ENCODE measurements at places on chromosomes 16 and 17.
A peak's percentile ranks its signal among the peaks of the same experiment; 100 is the strongest.

- no peak for DNase-seq
Measured at GRCh38 chr16:69917739-69918138, 33.4 kb upstream of the CLEC18A start.

DNA sequence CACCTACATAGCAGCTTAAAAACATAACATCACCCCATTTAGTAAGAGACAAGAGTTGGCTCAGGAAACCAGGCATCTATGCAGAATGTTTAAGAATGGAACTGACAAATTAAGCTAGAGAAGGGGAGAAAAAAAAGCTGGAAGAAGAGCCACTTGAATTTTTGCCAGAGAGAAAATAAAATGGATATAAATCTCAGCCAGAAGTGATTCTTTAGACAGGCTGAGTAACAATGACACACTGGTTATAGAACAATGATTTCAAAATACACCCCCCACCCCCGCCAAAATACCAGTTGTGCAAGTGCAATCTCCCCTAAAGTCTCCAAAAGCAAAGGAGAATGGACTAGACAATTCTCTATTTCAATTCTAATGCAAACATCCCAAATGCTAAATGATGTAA lies 22.4 kb downstream of the LSM12 start:
- no peak for DNase-seq

DNA sequence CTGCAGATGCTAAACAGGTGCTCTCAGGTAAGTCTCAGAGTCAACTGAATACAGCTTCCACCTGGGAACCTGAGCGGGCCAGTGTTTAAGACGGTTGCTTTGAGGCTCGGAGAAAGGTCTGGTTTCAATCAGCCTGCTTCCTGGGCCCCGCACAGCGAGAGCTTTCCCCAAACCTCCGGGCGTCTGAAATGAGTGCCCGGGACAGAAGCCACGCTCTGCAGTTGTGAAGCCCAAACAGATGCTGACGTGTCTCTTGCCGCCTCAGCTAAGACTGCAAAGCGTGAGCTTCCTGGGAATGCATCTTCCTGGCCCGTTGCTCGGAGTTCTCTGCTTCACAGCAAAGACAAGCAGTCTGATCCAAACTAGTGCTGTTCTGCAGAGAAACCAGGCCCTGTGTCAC lies 36.7 kb downstream of the PLXDC1 start:
- DNase-seq = no peak

DNA sequence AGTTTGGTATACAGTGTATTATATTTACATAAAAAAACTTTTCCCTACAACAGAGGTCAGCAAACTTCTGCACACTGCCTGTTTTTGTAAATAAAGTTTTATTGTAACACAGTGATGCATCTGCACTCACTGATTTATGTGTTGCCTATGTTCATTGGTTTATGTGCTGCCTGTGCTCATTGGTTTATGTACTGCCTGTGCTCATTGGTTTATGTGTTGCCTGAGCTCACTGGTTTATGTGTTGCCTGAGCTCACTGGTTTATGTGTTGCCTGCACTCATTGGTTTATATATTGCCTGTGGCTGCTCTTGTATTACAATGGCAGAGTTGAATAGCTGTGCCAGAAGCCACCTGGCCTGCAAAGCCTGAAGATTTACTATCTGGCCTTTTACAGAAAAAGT lies 81.6 kb downstream of the MYH11 start:
- peak; percentile 84 for DNase-seq

GRCh38 chr16:608019-608418 lies 18.2 kb downstream of the RAB40C start:
- DNase-seq = no peak

DNA sequence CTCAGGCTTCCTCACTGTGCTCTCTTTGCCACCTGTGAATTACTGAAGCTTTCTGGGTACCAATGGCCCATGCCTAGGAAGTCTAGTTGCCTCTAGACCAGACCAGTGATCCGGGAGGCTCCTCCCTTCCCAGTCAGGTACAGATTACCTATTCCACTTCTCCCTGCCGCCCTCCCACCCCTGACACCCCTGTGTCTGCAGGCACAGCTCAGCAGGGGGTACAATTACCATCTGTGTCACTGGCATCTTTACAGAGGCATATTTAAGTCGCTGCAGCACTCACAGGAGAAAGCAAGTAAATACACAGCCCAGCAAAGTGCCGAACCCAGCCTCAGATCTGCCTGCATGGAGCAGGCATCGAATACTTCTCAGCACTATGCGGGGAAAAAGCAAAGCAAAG lies 5.3 kb upstream of the WSCD1 start:
- no peak for DNase-seq

- DNase-seq = peak; percentile 2
Measured at GRCh38 chr16:6146874-6147425, 1049.4 kb upstream of the EEF2KMT start.

GRCh38 chr16:57349212-57350031 lies 9.2 kb upstream of the CCL22 start:
- DNase-seq = peak; percentile 81

DNA sequence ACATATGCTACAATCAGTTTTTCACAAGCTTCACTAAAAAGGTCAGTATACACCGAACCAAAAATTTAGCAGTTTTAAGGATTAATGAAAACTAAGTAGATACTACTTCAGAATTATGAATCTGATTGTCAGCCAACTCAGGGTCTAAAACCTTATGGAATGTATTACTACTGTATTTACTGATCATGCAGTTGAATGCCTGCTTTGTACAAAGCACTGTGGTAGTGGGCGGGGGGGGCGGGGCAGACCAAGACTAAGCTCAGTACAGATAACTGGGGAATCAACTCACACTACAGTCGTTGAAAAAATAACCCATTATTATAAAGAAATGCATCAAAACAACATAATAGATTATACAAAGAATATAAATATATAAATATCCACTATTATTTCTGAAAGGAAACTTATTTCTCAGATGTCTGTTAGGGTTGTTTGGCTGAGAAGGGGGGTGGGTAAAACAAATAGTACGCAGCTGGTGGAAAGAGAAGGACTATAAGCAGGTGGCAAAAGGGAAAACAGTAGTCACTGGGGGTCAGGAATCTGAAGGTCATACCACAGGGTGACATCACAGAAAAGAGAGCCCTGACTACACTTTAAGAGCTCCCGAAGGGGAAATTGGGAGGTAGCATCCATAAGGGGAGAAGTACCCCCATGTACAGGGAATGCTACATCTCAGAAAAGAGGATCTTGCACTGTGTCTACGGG lies 109.4 kb upstream of the AXIN2 start:
- DNase-seq = no peak

DNA sequence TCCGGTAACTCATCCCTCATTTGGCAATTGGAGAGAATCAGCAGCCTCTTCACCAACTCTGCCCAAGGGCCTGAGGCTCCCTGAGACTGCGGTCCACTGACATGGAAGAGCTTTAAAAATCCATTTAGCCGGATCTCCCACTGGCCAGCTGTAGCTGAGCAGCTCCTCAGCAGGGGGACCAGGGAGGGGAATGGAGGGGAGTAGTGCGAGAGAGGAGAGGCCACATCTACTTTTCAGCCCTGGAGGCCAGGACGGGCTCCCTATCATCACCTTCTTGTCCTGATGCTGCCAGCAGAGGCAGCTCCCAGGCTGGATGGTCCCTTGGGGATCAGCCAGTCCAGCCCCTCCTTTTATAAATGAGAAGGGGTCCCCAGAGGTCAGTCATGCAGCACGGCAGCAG lies 25.0 kb upstream of the SPPL2C start:
- no peak for DNase-seq

DNA sequence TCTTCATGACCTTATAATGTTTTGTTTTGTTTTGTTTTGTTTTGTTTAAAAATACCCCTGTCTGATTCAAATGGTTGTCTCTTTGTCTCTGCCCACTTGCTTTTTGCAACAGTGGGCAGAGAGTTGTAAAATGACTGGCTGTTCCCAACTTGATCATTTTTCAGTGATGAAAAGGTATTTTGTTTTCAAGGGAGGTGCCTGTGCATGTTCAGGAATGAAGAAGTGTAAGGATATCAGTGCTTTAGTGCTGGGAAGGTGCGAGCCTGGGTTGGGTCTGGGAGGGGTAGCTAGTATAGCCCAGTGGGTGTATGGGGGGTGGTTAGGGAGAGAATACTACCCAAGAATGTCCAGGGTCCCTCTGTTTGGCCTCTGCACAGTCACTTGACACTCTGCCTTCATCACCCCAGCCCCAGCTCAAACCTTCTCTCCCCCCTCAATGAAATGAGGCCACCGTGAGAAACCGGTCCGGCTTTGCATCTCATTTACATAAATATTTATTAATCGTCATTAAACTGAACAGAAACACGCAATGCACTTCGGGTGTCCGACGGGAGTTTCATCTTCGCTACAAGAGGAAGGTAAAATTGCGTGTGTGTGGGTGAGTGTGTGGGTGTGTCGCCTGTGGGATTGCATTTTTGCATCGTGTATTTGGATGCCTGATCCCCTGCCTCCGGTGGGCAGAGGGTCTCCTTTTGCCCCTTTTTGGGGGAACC lies 4.3 kb downstream of the NEUROD2 start:
- DNase-seq = peak; percentile 64

DNA sequence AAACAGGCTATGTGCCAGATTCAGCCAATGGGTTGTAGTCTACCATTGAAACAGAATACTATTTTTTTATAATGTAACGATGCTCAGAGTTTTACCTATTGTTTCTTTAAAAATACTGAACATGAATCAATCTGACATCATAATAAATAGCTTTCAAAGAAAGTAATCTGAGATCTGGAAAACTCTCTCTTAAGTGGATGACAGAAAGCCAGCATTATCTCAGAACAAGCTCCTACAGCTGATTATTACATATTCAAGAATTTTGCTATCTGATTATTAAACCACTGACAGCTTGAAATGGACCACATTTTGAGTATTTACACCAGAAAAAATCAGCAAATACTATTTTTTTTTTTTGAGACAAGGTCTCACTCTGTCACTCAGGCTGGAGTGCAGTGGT lies 484.2 kb upstream of the SOX9 start:
- DNase-seq = no peak

GRCh38 chr16:81484908-81485624 lies 40.5 kb downstream of the CMIP start:
- no peak for DNase-seq

DNA sequence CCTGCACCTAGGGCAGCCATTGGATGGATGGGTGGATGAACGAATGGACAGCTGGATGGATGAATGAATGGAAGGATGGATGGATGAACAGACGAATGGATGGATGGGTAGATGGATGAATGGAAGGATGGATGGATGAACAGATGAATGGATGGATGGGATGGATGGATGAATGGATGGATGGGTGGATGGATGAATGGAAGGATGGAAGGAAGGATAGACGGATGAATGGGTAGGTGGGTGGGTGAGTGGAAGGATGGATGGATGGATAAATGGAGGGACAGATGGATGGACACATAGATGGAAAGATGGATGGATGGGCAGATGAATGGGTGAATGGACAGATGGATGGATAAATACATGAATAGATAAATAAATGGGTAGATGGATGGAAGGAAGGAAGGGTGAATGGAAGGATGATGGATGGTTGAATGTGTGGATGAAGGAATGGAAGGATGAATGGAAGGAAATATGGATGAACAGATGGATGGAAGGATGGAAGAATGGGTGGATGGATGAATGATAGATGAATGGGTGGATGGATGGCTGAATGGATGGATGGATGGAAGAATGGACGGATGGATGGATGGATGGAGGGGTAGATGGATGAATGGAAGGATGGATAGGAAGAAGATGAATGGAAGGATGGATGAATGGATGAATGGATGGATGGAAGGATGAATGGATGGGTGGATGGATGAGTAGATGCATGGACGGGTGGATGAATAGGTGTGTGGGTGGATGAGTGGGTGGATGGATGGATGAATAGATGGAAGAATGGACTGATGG lies 15.4 kb downstream of the SRL start:
- no peak for DNase-seq

GRCh38 chr16:56174411-56174810 lies 16.9 kb upstream of the GNAO1 start:
- DNase-seq = no peak

- no peak for DNase-seq
Measured at GRCh38 chr16:86893506-86893905, 315.2 kb downstream of the FOXL1 start.

- no peak for DNase-seq
Measured at GRCh38 chr17:27091043-27091497, 202.8 kb upstream of the WSB1 start.

- no peak for DNase-seq
Measured at GRCh38 chr17:64040206-64040605, 19.8 kb upstream of the ICAM2 start.

- no peak for DNase-seq
Measured at GRCh38 chr17:51240275-51240674, 19.6 kb downstream of the MBTD1 start.

GRCh38 chr16:81315271-81316175 lies 761 bp downstream of the GAN start:
- DNase-seq = peak; percentile 64

- DNase-seq = no peak
Measured at GRCh38 chr17:13477180-13477611, 124.5 kb downstream of the HS3ST3A1 start.

DNA sequence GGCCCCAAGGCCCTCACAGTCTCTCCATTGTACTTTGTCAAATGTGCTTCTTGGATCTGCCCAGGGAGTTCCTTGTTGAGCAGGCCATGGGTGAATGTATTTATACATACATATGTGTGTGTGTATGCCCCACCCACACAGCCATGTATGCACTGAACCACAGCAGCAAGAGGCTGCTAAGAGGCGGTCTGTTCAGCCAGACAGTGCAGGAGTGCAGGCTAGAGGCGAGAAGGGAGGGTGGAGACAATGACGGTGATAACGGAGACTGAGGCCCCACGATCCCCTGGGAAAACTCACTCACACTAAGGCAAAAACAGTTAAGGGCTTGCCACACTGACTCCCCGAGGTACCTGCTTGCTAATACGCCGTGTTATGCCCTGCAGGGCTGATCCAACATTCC lies 151.0 kb upstream of the CDC42EP4 start:
- no peak for DNase-seq

DNA sequence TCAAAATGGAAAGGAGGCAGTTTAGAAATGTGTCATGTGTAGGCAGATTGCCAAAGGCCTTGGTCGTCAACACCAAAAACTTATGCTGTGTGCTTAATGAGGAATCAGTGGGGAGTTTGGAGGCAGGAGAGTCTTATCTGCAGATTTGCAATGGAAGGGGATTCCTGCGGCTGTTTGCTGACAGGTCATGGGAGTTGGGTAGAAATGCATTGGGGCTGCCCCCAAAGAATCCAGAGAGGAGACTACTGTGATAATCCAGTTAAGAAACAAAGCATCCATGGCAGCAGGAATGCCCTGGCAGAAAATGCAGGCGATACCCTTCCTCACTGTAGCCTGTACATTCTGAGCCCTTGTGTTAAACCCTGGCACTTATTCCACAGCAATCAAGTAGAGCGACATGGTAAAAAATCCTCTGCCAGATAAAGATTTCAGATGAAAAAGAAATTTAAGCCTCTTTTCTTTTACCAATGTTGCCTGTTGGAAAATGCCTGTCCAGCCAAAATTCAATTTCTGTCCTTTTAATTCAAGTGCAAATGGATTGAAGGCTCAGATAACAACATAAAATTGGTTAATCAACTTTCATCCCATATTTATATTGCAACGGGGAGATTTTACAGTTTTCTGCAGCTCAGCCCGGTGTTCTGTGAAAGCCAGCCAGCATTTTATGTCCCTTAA lies 491.0 kb upstream of the CDH5 start:
- no peak for DNase-seq
